ENCODE measurements at places on chromosomes 5 and 9.
A peak's percentile ranks its signal among the peaks of the same experiment; 100 is the strongest.

GRCh38 chr9:70921136-70921535, 200.3 kb downstream of the TRPM3 start:
- DNase-seq: no peak

- no peak for DNase-seq
These were observed 140.8 kb upstream of the ISL1 start for GRCh38 chr5:51242456-51242855.

- peak; percentile 82 for DNase-seq
These were observed 16.5 kb downstream of the GRXCR2 start for GRCh38 chr5:145856285-145856818.

- DNase-seq: no peak
These were observed 94.7 kb downstream of the PPARGC1B start for GRCh38 chr5:149824846-149825245.

GRCh38 chr9:117737721-117738226, 33.6 kb downstream of the TLR4 start:
- no peak for DNase-seq

- no peak for DNase-seq
These were observed 10.5 kb upstream of the B4GALT1 start for GRCh38 chr9:33177639-33178038.

GRCh38 chr5:139340051-139340450, 1.6 kb upstream of the PAIP2 start:
- DNase-seq: no peak

- no peak for DNase-seq
These were observed 94.0 kb upstream of the RAPGEF1 start for GRCh38 chr9:131833906-131834305.

- peak; percentile 22 for DNase-seq
These were observed at the start of gene ZNF608 for GRCh38 chr5:124745928-124746915. Gene ZNF608, minus strand, starts transcription at chr5:124746639. Its CDS starts 1,650 bp downstream, at chr5:124744989.

GRCh38 chr9:60546406-60546805, 367.8 kb upstream of the SPATA31A5 start:
- DNase-seq: no peak

DNA sequence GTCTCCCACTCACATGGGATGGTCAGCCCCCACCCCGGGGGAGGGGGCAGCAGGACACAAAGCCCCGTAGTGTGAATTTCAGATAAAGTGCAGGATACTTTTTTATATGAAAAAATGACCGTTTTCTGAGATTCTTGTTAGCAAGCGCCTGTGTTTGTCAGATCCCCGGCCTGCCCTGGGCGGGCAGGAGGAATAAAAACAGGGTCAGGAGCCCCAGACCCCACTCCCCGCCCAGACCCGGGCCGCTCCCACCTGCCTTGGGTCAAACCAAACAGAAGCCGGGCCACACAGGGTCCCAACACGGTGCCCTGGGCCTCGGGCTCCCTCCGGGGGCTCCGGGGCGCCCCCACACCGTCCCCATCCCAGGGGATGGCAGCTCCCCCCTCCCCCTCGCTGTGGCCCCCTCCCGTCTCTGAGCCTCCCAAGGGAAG, 13.5 kb upstream of the NRARP start:
- DNase-seq: no peak

DNA sequence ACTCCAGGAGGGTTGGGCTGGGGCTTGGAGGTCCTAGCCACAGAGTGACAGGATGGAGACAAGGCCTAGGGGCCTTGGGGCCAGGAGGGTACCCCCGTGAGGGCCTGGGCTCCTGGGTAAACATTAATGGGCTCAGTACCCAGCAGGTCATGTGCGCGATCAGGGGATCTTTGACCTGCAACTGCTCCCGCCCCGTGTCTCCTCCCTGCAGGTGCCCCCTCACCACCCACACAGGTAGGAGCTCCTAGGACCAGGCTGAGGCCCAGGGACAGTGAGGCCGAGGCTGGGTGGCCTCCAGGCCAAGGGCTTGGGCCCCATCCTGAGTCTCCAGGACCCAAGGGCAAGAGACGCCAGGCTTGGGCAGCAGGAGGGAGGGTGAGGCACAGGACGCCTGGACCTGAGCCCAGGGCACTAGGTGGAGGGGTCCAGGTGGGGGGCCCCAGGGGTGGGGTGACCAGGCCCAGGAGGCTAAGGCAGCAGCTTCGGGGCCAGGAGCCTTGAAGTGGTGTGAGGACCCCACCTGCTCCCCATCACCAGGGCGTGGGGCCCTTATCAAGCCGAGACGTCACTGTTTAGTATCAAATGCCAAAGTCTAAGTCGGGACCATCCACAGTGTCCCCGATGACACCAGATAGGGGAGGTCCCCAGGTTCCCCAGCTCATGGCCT, at the start of gene SLC34A3:
SLC34A3 (plus strand) TSS at position 197 of the 667 bp plus-strand sequence. CDS start 802 bp downstream, outside the sequence.
- DNase-seq: no peak

DNA sequence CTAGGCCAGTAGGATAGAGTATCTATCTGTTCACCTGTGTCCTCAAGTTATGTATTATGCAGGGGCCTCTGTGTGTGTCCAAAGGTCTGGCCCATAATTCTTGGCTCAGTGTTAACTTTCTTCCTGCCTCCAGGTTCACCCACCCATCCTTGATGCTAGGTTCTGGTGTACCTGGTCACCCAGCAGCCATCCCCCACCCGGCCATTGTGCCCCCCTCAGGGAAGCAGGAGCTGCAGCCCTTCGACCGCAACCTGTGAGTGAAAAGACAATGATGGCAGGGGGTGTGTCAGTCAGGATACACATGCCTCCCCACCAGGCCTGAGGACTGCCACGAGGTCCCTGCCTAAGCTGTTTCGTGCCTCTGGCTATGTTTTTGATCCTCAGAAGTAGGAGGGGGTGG, 27.6 kb downstream of the TCF7 start:
- DNase-seq: no peak

DNA sequence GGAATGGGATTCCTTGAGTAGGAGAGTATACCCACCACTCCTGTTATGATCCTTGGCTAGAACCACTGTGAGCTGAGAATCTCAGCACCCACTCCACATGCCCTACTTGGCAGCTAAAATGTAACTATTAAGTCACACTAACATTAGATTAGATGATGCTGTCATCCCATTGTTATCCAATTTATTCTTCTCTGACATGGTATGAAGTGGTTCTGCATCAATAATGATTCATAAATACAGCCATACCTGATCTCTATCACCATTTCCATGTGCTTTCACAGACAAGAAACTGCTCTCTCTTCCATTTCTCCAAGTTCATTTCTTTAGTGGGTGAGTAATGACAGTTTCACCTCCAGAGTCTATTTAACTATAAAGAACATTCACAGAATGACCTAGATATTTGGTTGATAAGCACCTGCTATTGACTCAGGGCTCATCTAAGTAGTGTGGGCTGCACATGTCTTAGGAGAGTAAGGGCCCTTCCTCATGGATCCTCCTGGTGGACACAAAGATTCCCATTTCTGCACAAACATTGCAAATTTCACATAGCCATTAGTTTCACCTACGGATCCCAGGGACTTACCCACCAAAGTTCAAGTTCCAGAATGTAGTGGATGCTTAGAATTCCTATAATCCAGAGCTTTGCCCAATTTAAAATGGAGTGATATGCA, 187.9 kb downstream of the EBF1 start:
- DNase-seq: no peak

- DNase-seq: peak; percentile 13
These were observed 2.6 kb downstream of the FABP6 start for GRCh38 chr5:160231783-160232342.

DNA sequence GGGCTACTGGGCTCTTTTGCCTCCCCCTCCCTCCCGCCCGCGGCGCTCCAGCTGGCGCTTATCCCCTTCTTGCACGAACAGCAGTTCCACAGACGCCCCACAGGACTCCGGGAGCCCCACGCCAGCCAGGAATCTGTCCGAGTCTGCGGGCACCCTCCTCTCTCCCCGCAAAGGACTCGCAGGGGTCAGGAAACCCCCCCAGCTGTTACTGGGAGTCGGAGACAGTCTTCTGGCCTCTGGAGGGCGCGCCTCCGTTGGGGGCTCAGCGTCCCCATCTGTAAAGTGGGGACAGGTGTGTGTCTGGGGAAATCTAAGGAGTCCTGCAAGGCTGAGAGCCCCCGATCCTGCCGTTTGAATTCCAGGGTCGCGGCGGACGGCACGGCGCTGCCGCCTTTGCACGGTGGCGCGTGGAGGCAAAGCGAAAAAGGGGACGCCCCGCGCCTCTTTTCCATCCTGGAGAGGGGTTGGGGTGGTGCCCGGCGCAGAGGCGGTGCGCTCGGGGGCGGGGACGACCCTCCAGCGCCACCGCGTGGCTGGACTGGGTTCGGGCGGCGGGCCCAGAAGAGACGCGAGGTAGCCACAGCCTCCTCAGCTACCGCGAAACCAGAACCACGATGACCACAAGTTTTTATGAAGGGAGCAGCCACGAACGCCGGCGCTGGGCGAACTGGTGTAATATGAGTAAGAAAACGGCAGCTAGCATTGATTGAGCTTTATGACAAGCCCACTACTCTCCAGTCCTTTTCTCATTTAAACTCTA, 2.8 kb upstream of the CCIN start:
- DNase-seq: peak; percentile 86

- peak; percentile 26 for DNase-seq
These were observed 112.9 kb upstream of the FER start for GRCh38 chr5:108634617-108635288.

DNA sequence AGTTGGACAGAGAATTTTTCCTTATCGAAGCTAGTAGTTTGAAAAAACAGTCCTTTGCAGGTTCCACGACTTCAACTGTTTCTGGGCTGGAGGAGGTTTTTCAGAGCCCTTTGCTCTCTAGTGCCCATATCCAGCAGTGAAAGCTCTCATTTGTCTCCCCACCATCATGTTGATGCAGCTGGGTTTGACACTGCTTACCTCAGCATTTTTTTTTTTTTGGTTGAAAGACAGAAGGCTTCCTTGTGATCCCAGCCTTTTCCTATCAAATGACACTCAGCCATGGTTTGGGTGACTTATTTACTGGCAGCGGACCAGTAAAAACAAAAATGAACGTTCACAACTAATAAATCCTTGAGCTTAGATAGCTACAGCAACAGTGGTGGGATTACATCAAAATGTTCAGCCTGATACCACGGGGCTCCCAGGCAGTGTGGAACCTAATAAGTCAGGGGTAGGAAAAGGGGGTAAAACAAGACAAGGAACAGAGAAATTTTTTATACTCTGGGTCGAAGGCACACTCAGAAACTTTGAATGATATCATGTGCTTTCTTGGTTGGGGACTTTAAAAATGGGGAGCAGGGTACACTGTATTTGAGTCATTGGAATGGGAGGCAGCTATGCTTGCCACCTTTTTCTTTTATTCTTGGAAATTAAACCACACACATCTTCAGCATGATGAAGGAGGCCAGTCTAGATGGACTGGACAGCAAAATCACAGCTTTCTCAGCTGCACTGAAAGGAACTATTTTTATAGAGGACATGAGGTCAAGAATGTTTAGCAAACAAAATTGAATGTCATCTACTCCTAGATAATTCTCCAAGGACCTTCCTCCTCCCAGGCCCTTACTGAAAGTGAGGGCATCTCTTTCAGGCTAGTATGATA, 308.9 kb upstream of the MPDZ start:
- DNase-seq: no peak

DNA sequence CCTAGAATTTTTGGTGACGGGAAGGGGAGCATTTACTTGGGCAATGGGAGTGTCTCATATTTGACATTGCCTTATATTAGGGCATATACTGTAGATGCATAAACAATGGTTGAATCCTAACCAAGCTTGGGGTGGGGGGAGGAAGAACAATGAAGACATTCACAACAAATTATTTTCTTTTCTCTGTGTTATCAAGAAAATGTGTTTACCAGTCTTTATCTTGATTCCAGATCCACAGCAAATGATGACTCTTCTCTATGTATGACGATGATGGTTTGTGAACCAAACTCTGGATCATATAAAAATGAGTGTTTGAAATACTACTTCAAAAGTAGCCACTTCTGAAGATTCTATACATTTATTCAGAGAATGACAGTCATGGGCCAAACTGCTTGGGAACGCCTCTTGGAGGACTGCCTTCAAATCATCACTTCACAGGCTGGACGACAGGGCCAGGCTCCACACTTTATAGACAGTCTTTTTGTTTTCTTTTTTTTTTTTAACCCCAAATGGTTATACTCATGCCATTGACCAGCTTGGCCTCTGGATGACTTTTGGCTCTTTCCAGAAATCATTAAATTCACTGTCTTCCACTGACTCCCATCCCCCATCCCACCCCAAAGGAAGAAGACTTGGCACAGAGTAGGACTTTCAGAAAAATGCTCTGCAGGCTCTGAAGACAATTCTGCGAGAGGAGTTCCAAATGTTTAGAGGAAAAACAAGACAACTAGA, 123.8 kb upstream of the LIFR start:
- DNase-seq: no peak

GRCh38 chr9:137449931-137450538, 8.9 kb upstream of the ENTPD8 start:
- no peak for DNase-seq

DNA sequence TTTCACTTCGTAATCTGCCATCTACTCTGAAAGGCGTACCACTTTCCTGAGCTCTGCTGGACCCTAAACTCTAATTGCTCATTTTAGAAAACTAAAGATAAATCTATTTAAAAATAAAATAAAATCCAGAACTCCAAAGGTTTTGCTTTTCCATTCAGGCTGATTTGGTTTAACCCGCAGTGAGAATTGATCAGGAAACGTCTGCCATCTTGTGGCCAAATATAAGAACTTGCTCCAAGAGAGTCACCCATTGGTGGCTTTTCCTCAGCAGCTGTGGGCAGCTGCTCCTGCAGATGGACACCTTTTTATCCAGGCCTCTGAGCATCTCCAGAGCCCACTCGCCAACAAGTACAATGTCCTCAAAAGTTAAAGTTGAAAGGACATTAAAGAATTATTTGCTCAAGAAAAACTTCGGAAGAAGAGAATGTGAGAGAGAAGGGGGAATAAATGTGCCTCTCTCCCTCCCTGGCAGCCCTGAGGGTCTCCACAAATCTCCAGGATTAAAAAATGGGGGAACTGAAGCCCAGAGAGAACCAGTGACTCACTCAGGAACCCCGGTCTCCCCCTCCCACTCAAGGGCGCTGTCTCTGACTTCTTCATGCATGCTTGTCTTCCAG, 4.1 kb downstream of the SAXO1 start:
- peak; percentile 32 for DNase-seq

DNA sequence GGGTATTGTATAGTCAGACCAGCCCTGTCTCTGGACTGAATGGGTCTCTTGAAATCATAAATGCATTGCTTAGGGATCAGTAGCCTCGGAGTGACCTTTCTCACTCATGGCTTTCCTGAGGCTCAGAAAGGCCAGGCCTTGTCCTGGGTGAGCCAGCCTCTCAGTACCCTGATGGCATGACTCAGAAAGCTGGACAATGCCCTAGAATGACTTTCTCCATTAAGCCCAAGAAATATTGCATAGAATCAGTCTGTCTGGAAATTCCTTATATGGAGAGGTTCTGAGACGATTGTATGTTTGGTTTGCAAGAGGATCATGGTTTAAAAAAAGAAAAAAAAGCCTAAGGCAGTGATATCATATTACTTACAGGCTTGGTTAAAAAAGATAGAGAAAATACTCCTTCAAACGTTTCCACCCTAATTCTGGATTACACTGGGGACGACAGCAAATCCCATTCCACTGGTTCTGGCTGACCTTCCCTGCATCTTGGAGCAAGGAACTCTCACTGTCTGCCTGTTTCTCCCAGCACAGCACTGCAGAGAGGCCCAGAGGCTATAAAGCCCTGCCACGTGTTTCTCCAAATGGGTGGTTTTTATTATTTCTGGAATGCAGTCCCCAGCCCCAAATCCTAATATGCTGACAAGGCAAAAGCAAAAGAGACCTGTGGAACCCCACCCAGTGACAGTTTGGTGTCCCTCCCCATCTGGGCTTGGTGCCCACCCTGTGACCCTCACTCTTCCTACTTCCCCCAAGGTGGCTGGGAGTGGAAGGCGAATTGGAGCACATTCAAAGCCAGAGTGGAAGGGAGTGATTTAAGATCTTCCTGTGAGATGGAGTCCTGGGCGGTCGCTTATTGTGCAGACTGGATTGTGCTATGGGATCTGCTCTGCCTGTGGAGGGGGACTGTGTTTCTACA, 34.4 kb downstream of the MAP1B start:
- DNase-seq: no peak
